ENCODE measurements at places on chromosomes 1 and 21.
A peak's percentile ranks its signal among the peaks of the same experiment; 100 is the strongest.

DNA sequence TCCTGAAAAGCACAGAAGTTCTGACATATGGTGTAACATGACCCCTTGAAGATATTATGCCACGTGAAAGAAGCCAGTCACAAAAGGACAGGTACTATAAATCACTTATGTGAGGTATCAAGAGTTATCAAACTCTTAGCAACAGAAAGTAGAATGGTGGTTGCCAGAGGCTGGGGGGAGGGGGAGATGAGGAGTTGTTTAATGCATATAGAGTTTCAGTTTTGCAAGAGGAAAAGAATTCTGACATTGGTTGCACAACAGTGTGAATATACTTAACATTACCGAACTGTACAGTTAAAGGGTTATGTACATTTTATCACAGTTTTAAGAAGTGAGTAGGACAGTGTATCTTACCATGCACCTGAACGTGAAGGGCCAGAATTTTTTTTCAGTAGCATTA is 80.0 kb downstream of the USP25 start:
- DNase-seq, result no peak

- no peak for DNase-seq
Measured at GRCh38 chr1:30044656-30045144, 678.7 kb downstream of the MATN1 start.

DNA sequence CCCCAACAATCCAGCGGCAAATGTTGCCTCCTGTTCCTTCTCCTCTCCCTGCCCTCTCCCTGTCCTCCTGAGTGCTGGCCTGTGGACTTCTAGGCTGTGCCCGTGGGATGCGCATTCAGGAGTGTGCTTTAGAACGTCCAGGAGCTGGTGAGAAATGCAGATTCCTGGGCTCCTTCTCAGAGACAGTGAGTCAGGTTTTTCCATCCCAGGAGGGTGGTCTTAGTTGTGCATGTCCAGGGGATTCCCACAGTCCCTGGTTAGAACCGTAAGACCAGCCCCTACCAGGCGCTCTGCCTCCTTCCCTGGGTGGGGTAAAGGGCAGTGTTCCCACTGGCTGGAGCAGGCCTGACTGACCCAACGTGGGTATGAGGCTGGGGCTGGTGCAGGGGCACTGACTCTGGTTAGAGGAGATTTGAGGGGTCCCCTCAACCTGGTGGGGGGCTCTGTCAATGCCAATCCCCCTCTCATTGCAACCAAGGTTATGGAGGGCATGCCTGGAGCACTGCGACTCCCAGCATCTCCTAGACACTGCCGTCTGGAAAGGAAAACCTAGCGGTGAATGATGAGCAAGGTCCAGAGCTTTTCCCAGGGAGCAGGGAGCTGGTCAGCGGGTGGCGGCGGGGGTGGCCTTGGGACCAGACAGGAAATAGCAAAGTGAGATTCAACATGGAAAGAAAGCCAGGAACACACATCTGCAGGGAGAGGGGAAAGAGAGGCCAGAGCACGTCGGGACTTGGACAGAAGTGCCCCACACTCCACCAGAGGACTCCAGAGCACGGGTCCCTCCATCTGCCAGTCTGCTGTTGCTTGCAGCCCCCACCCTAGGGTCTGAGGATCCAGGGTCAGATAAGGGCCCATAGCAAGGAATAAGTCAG is 38.5 kb downstream of the HSPG2 start:
- no peak for DNase-seq

DNA sequence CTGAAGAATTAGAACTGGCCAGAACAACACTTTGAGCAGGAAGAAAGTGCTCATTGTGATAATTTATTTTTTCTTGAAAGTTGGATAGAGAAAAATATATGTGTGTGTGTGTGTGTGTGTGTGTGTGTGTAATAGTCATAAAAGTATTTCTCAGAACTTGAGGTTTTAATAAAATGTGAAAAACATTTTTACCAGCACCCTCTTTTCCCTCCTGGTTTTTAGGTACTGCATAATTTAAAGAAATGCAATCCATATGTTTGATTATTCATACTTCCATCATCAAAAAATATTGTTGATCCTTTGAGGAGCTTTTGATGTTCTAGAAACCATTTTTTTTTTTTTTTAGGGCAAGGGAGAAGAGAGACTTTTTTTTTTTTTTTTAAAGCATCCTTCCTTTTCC is 66.8 kb upstream of the JUN start:
- no peak for DNase-seq

DNA sequence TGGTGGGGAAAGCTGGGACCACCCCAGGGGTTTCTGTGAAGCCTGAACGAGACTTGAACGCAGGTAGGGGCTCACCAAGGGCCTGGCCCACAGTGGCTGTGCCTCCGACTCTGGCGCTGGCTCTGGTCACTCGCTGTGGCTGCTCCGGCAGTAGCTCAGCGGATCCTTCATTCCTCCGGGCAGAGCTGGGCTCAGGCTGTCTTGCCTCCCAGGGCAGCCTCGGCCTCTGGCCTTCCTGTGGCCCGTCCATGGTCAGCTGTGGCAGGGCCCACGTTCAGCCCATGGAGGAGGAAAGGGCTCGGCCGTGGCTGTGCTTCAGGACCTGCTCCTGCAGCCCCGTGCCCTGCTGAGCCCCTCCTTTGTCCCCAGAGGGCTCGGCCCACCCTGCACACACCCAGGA is 162.9 kb upstream of the C1orf174 start:
- no peak for DNase-seq

DNA sequence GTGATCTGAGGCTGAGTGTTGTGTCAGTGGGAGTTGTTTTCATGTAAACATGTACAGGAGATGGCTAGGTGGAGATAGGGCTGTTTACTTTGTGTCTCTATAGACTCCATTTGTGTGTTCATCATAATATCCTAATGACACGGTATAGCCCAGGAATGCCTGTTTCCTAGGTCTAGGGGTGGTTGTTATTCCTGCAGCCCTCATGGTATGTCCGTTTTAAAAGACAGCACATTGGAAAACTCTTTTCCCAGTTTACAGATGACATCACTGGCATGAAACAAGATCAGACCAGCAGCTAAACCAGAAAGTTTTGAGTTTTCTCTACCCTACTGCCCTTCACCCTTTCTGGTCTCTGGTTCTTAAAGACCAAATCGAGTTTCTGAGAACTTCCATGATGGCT is 227.3 kb upstream of the TMEM51 start:
- no peak for DNase-seq

GRCh38 chr1:185159966-185160365 is 3.0 kb downstream of the SWT1 start:
- no peak for DNase-seq

GRCh38 chr1:231526536-231526935 is 1.9 kb upstream of the TSNAX start:
- no peak for DNase-seq

- no peak for DNase-seq
Measured at GRCh38 chr21:28334407-28334806, 658.3 kb downstream of the LTN1 start.

- no peak for DNase-seq
Measured at GRCh38 chr1:226082959-226083301, 20.4 kb downstream of the H3-3A start.

DNA sequence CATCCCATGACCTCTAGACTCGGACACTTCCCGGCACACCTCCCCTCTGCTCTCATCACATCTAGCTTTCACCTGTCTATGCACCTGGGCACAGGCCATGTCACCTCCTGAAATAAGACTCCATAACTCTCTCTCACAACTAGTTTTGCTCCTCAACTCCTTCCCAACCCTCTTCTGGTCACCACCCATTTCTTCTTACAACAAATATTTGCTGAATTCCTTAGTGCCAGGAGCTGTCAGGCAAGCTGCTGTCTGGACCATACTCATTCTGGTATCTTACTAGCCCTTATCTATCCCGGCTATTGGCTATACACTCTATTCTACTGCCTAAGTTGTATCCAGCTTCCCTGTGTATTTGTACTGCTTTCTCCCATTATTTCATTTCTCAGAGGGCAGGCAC is 49.1 kb downstream of the LRRC71 start:
- no peak for DNase-seq

DNA sequence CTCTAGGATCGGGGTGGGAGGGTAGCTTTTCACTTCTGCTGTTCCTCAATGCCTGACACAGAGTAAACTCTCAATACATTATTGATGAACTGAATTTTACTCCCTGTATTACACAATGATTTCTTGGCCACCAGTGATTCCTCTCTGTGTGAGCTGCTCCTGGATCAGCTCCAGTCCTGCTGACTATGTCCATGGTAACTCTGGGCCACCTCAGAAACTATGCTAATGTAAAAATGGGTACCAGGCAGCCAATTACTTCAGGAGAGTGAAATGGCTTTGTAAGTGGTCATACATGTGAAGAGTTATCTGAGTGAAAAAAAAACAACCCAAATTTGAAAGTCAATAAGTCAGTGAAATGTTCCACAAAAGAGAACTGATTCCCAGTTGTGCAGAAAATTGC is 311.0 kb downstream of the KCNH1 start:
- peak; percentile 20 for DNase-seq

- DNase-seq, result no peak
Measured at GRCh38 chr21:32708069-32708468, 19.7 kb downstream of the SYNJ1 start.

DNA sequence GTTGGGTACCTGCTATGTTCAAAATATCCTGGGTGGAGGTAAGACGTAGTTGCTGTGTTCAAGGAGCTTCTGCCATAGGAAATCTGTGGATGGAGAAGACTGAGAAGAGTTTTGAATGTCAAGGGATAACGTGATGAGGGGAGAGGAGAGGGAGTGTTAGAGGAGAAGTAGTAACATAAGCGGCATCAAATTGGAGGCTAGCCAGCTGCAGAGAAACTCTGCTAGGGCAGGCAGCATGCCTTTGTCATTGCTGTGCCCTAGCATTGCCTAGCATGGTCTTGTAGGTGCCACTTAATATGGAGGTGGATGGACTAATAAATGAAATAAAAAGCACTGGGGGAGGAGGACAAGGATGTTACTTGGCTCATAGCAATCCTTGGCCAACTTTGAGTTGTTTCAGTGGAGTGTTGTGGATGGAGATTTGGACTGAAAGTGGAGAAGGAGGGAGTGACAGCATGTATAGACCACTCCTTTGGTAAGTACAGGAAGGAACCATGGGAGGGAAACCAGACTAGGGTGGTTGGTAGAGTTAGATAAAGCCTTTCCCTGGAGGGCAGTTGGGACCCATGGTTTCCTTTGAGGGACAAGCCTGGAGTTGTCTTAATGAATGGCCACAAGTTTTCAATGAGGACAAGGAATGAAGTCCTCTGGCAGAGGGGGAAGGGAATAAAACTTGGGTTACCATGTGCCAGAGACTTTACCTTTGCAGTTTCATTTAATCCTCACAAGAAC is 6.3 kb downstream of the VANGL1 start:
- no peak for DNase-seq

- DNase-seq, result no peak
Measured at GRCh38 chr1:52294580-52294979, 71.4 kb downstream of the CC2D1B start.

- no peak for DNase-seq
Measured at GRCh38 chr21:35737899-35738346, 322.4 kb downstream of the SETD4 start.

- DNase-seq, result no peak
Measured at GRCh38 chr1:186750257-186750656, 70.0 kb upstream of the PTGS2 start.

GRCh38 chr21:16540966-16541727 is 811.4 kb downstream of the USP25 start:
- no peak for DNase-seq

DNA sequence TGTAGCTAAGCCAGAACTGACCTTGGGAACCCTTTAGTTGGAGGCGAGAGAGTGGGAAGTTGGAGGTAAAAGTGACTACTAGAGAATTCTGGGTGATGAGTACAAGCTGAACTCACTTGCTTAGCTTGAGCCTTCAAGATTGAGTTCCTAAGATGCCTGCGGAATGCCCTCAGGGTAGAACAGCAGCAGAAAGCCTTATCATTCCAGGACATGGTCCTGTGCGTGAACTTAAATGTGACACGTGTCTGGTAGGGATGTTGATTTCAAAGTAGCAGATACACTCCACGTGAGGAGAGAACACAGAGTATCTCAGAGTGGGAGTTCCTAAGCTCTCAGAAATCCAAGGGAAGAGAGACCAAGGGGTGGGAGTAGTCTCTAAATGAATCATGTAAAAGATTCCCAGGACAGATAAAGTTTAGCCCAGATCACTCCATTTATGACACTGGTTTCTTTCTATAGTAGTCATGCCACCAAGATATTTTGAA is 60.1 kb downstream of the KCNK1 start:
- no peak for DNase-seq

GRCh38 chr1:105027838-105028471 is 1278.3 kb downstream of the AMY1C start:
- DNase-seq, result no peak

DNA sequence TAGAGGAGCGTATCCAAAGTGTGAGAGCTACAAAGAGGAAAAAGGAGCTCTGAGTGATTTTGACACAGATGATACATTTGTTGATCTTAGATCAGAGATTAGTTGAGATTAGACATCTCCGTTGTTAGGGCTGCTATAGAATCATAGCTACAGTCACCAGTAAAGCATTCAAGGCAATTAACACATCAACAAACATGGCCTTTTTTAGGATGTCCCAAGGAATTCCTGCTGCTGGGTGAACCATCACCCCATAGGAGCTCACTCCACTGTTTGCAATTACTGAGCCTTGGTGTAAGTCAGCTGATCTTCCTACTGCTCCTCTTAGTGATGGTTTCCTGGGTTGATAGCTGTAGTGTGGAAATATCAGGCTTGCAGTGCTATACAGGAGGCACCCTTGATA is 6.7 kb upstream of the RSRP1 start:
- no peak for DNase-seq

GRCh38 chr1:28290851-28291250 is 31.5 kb downstream of the SESN2 start:
- DNase-seq, result no peak

- no peak for DNase-seq
Measured at GRCh38 chr1:180911640-180912191, 981 bp upstream of the KIAA1614 start.

DNA sequence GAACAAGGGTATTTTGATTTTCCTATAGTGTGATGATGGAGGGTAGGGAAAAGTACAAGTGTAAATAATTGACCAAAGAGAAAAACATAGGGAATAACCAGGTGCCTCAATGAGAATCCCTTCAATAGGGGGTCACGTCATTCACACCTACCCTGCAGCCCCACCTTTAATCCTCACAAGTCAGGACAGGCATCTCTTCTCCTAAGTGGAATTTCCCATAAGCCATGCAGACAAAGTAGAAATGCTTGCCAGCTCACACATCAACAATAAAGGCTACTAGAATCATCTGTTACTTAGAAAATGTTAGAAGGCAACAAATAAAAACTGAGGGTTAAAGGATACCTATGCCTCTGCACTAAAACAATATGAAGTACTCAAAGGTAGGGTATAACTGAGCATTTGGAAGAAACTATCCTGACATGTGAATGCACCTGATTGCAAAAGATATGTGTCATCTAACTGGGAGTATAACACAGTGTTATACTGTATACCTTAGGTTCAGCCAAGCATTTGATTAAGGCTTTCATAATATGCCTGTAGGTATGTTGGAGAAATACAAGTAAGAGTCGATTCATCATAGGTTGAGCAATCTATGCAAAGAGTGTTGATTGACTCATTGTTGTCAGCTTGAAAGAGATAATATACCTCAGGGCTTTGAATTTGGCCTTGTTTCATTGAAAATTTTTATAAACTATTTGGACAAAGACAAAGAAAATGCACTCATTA is 32.4 kb upstream of the ATP1A1 start:
- no peak for DNase-seq

GRCh38 chr1:64236541-64236954 is 33.1 kb downstream of the UBE2U start:
- DNase-seq, result no peak
